Central memory CD8-positive, alpha-beta T cell (primary cell): ENCODE measurements at places on chromosomes 5 and 9.

DNA sequence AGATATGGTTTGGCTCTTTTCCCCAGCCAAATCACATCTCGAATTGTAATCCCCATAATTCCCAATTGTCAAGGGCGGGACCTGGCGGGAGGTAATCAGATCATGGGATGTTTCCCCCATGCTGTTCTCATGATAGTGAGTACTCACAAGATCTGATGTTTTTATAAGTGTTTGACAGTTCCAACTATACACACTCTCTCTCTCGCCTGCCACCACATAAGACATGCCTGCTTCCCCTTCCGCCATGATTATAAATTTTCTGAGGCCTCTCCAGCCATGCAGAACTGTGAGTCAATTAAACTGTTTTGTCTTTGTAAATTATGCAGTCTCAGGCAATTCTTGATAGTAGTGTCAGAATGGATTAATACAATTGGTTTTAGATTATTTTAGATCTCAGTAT is 475.7 kb upstream of the CYLC2 start:
- DNase-seq, result no peak

GRCh38 chr9:34072410-34072809 is 23.7 kb upstream of the UBAP2 start:
- DNase-seq, result no peak

DNA sequence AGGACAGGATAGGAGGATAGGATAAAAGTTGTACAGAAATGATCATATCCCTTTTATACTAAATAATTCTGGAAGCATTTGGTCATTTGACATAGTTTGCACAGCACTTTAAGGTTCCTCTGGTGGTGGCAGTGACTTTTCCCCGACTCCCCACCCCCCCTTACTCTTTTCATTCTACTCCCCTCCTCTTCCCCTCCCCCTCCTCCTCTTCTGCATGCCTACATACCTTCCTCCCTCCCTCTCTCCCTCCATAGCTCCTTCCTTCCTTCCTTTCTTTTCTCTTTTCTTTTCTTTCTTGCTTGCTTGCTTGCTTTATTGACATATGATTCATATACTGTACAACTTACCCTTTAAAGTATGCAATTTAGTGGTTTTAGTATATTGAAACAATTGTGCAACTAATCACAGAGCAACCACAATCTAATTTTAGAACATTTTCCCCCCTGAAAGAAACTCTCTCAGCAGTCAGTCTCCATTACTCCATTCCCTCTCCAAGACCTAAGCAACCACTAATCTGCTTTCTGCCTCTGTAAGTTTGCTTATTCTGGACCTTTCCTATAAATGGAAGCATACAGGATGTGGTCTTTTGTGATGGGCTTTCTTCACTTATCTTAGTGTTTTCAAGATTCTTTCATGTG is 159.0 kb downstream of the HACD4 start:
- DNase-seq, result no peak

DNA sequence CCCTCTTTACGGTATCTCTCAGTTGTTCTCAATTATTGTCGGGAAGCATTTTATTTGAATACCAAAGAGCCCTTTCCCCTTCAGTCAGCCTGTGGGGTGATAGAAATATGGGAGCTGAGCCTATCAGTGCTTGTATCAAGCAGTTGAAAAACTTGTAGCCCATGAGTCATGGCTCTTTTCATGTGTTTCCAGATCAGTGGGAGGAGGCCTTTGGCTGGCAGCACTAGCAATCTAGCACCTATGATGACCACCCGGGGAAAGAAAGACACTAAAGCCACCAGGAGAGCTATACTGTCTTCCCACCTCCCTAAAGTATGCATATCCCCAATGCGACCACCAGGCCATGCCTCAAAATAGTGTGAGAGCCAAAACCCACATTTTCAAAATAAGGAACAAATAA is 696.9 kb upstream of the C9orf72 start:
- DNase-seq, result no peak

- no peak for DNase-seq
Observed at GRCh38 chr5:155193029-155193428, 179.5 kb downstream of the KIF4B start.

- DNase-seq, result no peak
Observed at GRCh38 chr5:14438195-14438606, 143.4 kb upstream of the OTULINL start.

DNA sequence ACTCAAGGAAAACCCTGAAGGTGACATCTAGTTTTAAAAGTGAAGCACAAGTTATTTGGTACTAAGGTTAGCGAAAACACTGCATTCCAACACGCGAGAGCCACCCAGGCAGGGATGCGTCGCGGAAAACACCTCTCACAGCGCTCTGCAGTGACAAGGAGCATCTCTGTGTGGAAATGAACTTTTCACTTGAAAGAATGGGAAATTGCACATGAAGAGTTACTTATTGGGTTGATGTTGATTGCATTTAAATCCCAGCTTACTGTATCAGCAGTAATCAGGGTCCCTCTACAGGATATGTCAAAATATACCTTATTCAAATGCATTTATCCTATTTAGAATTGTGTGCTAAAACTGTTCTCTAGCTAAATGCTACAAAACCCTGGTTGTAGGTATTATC is 144.4 kb downstream of the BNC2 start:
- no peak for DNase-seq

GRCh38 chr9:32264170-32264864 is 120.1 kb upstream of the ACO1 start:
- no peak for DNase-seq

DNA sequence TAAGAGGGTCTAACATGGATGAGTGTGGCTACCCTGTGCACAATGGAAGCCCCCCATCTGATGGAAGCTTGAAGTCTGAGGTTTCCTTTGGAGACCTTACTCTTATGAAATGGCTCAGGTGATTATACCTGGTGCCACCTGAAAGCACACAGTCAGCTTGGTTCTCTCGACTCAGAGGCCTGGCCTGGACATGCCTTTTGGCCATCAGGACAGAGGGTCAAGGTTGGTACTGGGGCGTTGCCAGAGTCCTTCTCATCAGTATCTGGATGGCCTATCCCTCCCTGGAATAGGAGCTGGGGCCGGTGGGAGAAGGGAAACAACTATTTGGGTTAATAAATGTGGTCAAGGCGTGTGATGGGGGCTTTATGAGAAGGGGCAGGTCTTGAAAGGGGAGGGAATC is 48.9 kb downstream of the COL27A1 start:
- no peak for DNase-seq

- no peak for DNase-seq
Observed at GRCh38 chr5:151151263-151151660, 6.3 kb downstream of the ANXA6 start.

DNA sequence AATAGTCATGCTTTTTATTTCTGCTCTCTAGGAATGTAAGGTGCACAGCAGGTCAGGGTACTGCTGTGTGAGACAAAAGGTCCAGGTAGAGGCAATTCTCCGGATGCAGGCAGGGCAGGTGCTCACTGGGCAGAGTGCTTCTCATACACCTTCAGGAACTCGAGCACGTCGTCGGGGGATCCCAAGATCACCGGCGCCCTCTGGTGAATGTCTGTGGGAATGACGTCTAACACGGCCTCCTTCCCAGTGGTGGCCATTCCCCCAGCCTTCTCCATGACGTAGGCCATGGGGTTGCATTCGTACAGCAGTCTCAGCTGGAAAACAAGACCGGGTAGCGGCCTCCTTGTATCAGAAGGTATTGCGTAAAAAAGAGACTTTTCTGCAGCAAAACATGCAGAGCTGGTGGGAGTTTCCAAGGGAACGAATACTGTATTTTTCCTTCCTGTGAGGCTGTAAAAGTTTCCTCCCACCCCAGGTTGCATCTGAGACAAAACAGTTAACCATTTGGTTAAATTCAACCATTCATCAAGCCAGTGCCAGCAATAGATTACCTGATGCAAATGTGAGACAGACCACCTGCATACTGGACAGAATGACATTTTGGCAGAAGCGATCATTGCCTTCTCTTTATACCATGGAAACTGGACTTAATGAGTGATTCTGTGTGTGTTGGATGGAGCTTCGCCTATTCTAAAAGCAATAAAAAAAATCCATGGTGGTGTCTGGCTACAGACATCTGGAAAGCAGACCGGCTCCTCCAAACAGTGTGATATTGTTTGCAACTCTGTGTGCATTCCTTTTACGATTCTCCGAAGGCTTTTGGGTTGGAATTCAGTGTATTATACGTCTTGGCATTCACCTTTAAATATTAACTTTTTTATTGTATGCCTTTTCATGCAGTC is 9.9 kb upstream of the FBP2 start:
- peak; percentile 27 for DNase-seq

- no peak for DNase-seq
Observed at GRCh38 chr5:66808663-66809062, 212.5 kb downstream of the MAST4 start.

DNA sequence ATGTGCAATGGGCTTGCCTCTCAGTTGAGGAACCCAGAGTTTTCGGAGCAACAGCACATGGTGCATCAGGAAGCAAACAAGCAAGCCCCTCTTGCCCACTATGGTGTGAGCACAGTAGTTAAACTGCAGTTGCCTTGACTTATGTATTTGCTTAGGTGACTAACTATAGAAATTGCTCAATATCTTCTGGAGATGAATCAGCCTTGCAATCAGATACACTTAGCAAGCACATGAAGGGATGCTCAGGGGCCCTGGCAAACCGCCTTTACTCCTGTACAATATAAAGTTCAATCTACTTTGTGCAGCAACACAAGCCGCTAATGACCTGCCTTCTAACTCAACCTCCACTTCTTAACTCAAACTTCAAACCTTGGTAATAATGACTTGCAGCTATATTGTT is 581.7 kb upstream of the RIOK2 start:
- DNase-seq, result no peak

DNA sequence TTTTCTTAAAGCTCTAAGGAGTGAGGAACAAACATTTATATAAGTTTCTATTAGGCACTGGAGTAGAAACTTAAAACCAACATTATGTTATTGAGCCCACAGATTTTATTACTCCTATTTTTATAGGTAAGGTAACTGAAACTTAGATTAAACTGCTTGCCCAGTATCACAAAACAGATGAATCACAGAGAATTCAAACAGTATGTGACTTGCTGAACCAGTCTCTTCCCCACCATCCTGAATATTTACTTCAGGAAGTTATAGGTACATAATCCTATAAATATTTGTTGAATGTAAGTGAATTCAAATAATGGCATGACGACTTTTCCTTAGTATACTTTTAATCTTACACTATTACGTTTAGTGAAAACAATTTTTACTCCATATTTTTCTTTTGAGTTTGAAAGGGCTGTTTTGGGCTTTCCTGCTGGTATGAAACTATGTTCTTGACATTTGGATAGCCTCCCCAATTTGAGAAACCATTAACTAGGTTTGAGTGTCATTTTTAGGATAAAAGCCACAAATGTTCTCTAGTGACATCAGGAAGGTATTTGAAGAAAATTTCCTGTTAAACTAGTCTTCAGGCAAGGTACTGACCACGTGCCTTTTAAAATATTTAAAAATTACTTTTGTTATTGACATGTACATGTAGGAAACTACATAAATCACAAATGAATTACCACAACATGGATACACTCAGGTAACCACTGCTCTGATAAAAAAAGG is 39.3 kb downstream of the PRRC1 start:
- no peak for DNase-seq

DNA sequence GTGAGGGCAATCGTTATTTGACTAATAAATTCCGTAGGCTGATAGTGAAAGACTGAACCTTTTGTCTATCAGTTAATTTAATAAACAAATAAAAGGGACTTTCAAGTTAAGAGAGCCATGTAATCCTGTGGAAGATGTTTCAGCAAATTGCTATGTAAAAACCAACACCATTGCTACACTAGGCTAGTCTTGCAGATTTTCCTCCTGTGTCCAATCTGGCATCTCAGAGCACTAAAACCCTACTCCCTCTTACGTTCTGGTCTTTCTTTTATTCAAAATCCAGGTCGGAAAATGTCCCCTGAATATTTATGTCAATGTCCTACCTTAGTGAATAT is 478.8 kb upstream of the TNC start:
- DNase-seq, result no peak

- DNase-seq, result no peak
Observed at GRCh38 chr5:1274471-1274870, 20.4 kb downstream of the TERT start.

DNA sequence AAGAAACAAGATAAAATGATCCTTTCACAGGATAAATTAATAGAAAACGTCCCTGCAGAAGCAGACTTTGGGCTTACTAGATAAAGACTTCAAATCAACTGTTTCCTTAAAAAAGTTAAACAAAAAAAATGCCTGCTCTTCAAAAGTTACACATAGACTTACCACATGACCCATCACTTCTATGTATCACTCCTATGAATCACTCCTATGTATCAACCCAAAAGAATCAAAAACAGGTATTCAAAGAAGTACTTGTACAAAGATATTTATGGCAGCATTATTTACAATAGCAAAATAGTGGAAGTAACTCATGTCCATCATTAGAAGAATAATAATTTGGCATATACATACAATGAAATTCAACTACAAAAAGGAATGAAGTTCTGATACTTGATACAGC is 56.3 kb upstream of the PRDM9 start:
- no peak for DNase-seq

- no peak for DNase-seq
Observed at GRCh38 chr9:33676746-33677505, 118.4 kb upstream of the PRSS3 start.

- no peak for DNase-seq
Observed at GRCh38 chr5:121273833-121274433, 577.7 kb upstream of the FTMT start.

- no peak for DNase-seq
Observed at GRCh38 chr9:18721267-18721994, 247.5 kb downstream of the ADAMTSL1 start.

- no peak for DNase-seq
Observed at GRCh38 chr5:1460054-1460682, 14.9 kb upstream of the SLC6A3 start.

GRCh38 chr5:83000428-83000827 is 76.8 kb downstream of the TMEM167A start:
- DNase-seq, result no peak

DNA sequence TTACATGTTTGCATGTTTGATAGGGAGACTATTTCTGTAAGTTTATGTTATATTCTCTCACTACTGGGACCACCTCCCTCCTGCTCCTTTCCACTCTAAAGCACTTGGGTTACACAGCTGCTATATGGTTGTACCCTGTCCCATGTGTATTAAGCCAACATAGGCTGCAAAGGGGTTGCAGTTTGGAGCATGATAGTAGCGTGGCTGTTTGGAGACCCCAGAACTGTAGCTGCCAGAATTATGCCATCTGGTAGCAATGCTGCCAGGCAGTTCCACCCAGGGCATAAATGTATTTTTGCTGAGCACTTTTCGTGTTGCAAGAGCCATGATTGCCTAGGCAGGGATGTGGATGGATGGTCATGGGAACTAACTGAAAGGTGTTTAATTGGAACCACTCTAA is 81.8 kb downstream of the CNTLN start:
- no peak for DNase-seq

GRCh38 chr5:63959177-63959982 is 2.9 kb downstream of the HTR1A start:
- DNase-seq, result no peak

GRCh38 chr9:15824310-15824709 is 271.5 kb downstream of the CCDC171 start:
- no peak for DNase-seq
